ENCODE measurements at places on chromosomes 7 and 10.

GRCh38 chr7:79822620-79823240 is 311.9 kb upstream of the GNAI1 start:
- DNase-seq = no peak

DNA sequence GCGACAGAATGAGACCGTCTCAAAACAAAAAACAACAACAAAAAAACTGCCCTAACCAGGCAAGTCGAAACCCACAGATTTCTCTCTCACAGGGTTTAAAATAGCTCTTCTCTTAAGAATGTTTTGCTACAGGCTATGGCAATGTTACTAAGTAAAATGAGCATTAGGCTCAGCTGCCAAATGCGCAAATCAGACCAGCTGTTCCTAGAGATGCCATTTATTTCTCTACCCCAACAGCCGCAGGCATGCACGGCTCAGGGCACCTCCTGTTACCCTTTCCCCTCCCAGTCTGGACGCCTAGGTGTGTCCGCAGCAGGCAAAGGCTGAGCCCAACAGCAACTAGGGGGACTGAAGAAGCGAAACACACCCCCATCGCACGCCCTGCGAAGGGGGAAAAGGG is 168.3 kb upstream of the MBL2 start:
- DNase-seq = no peak

- DNase-seq = no peak
These were observed 76.3 kb downstream of the COL13A1 start for GRCh38 chr10:69878038-69878437.

DNA sequence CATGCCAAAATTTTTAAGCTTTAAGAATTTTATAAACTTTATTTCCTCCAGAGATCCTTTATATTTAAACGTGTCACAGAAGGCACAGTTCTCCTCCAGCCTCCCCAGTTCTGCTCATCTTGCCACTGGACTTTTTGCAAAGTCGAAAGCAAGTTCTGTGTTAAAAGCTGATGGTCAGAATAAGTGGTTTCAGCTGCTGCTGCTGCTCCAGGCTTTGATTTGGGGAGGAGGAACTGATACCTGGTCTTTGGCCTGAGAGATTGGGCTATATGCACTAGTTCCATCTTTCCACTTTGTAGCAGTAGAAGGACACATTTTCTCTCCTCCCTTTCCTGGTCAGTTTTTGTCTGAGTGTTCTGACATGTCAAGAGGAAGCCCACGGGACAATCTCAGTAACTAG is 435.9 kb upstream of the PHF14 start:
- DNase-seq = no peak

GRCh38 chr10:62637249-62638061 is 167.1 kb upstream of the ADO start:
- peak; percentile 29 for DNase-seq

DNA sequence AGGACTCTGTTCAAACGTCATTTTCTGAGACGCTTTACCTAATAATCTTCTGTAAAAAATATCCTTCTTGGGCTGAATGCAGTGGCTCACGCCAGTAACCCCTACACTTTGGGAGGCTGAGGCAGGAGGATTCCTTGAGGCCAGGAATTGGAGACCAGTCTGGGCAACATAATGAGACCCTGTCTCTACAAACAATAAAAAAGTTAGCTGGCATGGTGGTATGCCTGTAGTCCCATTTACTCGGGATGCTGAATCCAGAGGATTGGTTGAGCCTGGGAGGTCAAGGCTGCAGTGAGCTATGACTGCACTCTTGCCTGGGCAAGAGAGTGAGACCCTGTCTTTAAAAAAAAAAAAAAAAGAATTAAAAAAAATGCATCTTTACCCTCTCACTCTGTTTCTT is 5.1 kb downstream of the STAM start:
- DNase-seq = no peak

DNA sequence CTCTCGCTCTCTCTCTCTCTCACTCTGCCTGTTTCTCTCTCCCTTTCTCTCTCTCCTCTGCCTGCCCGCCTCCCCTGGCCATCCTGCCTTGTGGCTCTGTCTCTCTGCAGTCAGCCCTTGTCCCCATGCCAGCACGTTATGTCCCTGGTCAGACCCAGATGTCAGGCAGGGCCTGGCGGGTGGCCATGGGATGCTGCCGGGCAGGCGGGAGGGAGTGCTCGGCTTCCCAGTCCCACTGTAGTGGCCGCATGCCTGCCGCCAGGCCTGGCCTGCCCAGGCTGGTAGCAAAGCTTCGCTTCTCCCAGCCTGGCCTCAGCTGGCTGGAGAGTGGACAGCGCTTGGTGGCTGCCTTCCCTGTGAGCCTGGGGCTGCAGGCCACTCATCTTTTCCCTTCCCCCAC is 121.5 kb upstream of the ZNF716 start:
- DNase-seq = no peak

GRCh38 chr7:16594061-16594460 is 51.5 kb downstream of the ANKMY2 start:
- no peak for DNase-seq

DNA sequence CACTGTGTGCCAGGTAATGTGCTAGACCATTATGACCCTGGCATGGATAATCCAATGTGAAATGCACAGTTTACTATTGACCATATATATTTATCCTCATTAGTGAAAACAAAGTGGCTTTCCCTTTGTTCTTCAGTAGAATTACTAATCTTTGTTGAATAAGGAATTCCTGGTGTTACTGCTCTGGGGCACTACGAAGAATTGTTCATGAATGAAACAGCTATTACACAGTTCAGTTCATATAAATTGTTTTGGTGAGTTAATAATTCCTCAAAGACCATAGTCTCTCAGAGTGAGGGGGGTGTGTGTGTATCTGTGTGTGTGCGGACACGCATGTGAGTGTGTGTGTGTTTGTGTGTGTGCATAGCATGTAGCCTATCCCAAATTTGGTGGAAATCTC is 668.0 kb upstream of the MBL2 start:
- no peak for DNase-seq

DNA sequence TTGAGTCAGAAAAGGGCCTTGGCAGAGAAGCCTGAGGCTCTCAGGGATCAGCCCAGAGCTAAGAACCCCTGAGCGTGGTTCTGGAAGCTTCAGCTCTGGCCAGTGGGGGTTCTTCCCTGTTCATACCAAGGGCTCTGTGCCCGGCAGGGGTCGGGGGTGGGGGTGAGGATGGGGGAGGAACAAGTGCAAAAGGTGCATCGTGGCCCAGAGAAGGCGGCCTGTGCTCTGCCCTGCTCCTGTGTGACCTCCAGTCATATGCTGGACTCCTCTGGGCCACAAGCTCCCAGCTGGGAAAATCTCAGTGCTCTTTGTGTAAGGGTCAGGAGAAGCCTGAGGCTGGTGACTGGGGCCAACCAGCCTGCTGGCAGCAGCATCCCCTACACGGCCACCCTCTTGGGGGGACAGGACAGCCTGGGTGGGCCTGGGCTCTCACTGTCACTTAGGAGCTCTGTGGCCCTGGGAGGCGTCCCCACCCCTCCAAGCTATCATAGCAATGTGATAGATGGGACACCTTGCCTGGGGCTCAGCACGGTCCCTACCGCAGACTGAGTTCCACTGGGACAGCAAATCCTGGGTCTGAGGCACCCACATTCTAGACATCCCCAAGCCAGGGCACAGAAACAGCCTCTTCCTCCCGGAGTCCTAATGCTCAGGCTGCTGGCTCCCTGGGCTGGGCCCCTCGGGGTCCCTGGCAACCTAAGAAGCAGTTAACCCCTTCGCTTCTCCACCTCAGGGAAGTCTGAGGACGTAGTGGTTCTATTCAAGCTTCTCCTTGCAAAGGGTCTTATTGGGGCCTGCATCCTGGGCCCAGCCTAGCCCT is 2.5 kb downstream of the MMRN2 start:
- no peak for DNase-seq

DNA sequence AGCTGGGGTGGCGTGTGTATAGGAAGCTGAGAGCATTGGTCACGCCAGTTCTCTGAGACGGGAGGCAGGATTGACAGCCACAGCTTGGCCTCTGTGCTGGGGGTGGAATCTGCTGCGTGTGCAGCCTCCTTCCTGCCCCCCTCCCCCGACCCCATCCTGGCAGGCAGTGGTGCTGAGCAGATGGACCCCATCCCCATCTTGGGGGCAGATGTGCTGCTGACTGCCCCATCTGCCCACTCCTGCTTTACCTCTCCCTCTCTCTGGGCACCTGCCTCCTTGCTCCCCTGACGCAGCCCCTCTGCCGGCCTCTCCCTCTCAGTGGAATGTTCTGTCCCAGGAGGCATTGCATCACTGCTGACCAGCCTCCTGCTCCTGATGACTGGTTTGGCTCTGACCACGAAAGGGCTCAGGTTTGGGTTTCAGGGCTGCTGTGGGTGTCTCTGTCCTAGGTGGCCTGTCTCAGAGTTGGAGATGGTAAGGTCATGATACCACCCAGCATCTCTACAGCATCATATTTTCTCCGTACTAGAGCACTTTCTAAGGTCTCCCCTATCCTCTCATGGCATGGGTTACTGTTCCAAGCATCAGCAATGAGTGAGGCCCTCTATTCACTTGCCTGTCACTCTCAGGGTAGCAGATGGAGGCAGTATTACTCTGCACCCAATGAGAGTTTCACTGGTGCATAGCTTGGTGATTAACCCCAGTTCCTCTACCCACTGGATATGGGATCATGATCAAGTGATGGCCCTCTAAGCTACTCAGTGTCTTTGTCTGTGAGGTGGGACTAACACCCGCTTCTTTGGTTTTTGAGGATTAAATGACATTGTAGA is 81.9 kb downstream of the RBM20 start:
- no peak for DNase-seq

DNA sequence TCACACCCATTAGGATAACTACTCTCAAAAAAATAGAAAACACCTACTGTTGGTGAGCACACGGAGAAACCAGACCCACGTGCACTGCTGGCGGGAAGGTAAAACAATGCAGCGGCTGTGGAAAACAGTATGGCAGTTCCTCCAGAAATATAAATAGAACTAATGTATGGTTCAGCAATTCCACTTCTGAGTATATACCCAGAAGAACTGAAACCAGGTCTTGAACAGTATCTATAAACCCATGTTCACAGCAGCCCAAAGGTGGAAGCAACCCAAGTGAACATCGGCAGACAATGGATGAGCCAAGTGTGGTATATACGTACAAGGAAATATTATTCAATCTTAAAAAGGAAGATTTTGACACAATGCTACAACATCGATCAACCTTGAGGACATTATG is 164.7 kb downstream of the ZMYND11 start:
- no peak for DNase-seq

DNA sequence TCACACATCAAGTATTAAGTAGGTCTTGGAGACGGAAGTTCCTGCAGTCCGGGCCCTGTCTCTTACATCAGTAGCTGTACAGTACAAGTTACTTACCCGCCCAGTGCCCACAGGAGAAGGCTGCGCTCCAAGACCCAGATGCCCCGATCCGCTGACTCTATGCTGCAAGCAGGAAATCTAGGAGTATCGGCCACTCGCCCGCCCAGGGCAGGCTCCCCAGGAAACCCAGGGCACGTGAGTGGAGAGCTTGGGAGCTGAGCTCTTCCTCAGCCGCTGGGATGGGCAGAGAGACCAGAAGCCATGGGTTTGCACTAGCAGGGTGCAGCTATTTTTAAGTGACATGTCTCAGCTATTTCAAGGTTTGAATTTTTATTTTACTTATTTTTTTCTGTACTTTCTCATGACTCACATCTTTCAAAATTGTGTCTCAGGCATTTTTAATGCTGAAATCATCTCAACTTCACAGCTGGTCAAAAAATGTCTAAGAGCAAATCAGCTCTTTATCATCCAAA is 1.9 kb upstream of the GPER1 start:
- DNase-seq = no peak

DNA sequence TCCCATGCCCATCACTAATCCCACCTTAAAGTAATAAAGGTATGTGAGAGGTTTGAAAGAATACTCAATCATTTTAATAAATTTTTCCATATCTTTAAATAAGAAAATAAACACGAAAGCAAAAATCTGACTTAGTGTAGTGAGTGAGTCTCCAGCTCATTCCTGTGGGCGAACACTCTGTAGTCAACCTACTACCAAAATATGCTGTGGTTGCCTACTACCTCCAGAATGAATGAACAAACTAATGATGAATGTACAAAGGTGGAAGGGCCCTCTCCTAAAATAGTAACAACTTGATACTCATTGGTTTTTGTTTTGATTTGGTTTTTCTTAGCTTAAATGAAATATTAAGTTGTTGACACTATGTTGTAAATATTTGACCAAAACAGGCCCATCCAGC is 195.5 kb upstream of the HPS1 start:
- no peak for DNase-seq

DNA sequence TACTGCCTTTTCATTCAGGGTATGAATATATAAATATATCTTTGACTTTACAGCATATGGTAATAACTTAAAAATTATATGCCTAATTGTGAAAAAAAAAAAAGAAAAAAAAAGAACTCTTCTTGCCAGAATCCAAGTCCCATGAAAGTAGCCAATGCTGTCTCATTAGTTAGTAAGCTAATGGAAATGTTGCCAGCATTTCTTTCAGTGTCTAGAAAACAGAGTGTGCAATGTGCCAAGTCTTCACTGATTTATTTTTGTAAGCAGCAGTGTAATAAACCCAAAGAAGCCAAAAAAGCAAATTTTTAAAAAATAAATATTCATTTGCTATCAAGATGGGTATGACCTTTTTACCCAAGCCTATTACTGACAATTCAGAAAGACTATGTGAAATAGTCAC is 31.1 kb upstream of the LRRN3 start:
- DNase-seq = no peak

DNA sequence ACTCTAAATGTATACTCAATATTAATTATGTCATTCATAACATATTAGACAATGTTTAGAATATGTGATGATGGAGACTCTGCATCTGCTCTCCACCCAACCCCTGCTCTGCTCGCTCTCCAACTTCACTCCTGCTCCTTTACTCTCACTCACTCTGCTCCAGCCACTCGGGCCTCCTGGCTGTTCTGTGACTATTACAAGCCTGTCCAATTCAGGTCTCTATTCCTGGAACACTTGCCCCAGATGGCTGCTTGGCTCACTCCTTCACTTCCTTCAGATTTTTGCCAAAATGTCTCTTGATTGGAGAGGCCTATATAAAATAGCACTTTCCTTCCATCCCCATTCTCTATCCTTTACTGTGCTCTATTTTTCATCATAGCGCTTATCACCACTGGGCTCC is 84.8 kb downstream of the HBP1 start:
- no peak for DNase-seq

DNA sequence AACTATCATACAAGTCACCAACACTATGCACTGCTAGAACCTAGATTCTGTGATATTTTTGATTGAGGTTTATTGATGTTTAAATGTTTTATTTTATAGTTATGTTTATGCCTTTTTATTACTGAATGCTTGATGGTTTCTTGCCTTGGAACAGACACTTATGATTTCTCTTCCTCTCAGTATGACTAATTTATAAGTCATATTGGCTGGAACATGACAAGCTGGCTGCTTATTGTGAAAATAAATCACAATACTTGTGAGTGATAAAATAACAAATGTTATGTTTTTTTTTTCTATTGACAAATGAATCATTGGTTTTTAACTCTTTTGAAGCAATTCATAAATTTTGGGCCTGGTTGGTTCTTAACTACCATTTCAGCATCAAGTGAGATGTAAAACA is 142.0 kb upstream of the MALRD1 start:
- DNase-seq = no peak

All from activated CD8-positive, alpha-beta memory T cell treated with anti-CD3 and anti-CD28 coated beads for 1 hour (primary cell).